ENCODE measurements at places on chromosomes 12 and 14.

DNA sequence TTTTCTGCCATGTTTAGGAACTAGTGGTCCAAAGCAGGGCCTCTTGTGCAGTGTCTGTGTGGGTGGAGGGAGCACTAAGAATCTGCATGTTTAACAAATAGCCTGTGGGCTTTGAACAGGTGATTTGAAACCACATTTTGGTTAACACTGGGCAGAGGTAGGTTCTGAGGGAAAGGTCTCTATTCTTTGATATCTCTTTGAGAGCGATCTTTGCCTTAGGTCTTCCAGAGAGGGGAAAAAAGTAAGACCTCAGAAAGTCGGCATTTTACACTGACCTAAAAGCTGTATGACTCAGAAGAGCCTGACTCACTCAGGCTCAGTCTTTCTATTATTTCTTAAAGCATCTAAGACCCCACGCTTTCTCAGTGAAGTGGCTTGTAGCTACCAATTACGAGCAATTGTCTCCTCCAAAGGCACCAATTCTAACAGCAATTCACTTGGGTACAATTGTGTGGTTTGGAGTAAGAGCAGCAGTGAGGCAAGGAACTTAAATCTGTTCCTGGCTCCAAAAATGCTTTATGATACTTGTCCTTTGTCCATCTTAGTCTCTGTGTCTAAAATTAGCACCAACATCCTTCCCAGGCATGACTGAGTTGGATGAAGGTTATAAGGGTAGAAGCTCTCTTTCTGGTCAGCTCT, 8.8 kb downstream of the EIF2B2 start:
- no peak for DNase-seq

DNA sequence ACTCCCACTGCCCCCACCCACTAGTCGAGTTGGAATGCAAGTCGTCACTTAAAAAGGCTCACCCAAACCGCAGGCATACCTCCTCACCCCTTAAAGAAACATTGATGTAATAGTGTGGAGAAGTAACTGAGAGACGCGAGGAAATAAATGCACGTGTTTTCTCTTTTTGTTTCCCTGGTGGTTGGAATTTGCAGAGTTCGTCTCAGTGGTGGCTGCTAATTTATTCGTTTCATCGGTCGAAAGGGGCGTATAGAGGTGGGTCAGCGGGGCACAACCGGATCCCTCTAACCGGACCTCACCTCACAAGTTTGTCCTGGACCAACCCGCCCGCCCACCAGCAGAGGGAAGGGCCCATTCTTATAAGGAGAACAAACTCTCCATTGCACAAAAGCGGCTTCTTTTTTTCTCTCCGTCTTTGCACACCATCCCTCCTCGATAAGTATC, 5.0 kb upstream of the NPAS3 start:
- no peak for DNase-seq

DNA sequence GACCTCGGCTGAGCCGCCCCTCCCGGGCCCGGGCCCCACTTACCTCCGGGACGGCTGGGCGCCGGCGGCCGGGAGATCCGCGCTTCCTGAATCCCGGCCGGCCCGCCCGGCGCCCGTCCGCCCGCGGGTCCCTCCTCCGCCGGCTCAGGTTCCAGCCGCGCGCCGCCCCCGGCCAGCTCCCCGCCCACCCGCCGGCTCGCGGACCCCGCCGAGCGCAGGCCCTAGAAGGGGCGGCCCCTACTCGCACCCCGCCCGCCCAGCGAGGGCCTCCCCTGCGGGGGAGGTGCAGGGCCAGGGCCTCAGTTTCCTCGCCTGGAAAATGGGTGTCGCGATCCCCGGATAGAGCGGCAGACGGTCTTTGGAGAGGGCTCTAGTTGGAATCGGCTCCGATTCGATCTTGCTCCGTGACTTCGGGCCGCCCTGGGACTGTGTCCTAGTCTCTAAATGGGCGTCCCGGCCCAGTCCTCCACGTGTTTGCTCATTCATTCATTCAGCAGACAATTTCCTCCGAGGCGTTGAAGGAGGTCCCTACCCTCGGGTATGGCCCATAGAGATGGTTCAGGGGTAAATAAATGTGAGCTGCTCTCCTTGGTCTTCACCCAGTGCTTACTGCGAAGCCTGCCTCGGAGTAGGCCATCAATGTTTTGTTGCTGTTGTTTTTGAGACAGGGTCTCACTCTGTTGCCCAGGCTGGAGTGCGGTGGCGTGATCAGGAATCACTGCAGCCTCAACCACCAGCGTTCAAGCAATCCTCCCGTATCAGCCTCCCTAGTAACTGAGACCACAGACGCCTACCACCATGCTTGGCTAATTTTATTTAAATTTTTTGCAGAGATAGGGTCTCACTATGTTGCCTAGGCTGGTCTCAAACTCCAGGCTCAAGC, at the start of gene TRPV4:
Gene TRPV4 (minus strand): TSS at position 92 of the 883 bp plus-strand sequence. CDS start 18,602 bp downstream, outside the sequence.
- DNase-seq: no peak

DNA sequence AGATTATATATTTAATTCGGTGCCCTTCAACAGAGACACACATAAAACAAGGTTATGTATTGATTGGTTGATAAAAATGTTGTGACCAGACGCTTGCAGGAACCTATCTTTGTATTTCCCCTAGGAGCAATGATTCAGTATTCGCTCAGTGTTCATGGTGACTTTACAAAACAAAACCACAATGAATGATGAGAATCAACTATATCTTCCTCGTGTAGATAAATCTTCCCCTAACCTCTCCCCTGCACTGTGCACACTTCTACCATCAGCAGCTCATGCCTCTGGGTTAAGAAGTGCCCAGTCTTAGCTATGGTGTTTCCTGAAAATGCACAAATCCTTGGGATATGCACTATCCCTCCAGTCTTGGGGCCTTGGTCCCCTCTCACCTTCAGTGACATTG, 16.3 kb downstream of the RIN3 start:
- no peak for DNase-seq

- DNase-seq: no peak
These were observed 3.9 kb downstream of the SAMD4A start for GRCh38 chr14:54570631-54571415.

GRCh38 chr14:65501328-65501727, 88.8 kb downstream of the FUT8 start:
- DNase-seq: no peak

- DNase-seq: no peak
These were observed 498.4 kb downstream of the RMST start for GRCh38 chr12:97960741-97961608.

GRCh38 chr12:89350630-89351488, 1.4 kb downstream of the DUSP6 start:
- no peak for DNase-seq

DNA sequence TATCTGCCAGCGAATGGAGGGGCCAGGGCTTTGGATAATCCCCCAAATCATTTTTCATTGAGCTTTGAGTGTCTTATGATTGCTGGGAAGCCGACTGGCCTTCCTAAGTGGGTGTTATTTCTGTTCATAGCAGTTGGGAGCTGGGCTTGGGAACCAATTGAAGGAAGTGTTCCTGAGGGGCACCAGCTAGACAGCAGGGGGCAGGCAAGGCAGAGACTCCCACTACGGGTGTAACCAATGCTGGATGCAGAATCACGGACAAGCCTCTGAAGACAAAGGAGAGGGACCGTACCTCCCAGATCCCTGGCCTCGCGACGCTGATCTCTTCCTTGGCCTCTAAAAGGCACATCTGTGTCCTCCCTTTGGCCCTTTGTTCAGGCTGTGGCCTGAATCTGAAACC, 149.0 kb upstream of the PRMT8 start:
- peak; percentile 61 for DNase-seq

DNA sequence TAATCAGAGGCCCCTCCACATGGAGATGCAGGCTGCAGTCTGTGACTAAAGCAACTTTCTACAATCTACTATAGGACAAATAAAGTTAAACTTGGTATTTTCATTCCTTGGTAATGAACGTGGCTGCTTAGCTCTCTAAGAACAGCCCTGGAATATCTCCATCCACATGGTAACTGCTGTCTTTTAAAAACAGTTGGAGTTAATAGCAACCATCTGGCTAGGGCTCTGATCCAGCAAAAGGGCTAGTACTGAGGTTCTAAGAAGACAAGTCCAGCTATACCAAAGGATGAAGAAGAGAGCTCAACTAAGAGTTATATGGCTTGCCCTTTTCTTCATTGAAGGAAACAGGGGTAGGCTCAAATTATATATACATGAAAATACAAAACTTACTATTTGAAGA, 920.1 kb downstream of the FLRT2 start:
- no peak for DNase-seq

DNA sequence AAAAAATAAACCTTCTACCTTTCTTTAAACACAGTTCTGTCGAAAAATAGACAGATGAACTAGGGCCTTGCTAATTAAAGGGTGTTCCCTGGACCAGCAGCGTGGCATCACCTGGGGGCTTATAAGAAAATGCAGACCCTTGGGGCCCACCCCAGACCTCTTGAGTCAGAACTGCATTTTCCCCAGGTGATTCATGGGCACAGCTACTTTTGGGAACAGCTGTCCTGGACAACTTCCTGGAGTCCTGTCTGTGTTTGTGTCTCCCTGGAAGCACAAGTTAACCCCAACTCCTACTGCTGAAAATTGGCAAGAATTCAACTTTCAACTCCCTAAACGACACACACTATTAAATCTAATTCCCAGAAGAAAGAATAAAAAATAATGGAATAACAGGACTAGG, 17.8 kb downstream of the FBLN5 start:
- DNase-seq: no peak

GRCh38 chr12:4447151-4447550, 1.5 kb upstream of the FGF6 start:
- DNase-seq: no peak

- no peak for DNase-seq
These were observed 379.9 kb upstream of the DCN start for GRCh38 chr12:91562476-91562875.

- no peak for DNase-seq
These were observed 39.1 kb downstream of the CORO1C start for GRCh38 chr12:108691998-108692808.

GRCh38 chr12:25970082-25970481, 11.6 kb downstream of the RASSF8 start:
- no peak for DNase-seq

DNA sequence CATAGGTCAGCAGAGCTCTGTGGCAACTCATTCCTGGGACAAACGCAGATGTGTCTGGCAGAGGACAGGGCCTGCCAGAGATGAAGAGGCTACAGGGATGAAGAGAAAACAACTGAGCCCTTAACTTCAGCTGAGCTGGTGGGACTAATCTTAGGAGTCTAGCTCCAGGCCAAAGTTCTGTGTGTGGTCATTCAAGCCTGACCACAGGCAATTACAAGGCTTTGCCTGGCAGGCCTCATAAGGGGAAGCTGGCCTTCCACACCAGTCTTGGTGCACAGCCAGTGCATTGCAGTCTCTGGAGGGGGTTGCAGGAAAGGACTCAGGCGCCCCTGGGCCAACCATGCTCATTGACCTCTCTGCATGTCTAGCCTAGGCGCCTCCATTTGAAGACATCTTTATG, 127.6 kb upstream of the DAAM1 start:
- DNase-seq: no peak

GRCh38 chr14:93281937-93282336, 50.9 kb downstream of the BTBD7 start:
- DNase-seq: no peak

DNA sequence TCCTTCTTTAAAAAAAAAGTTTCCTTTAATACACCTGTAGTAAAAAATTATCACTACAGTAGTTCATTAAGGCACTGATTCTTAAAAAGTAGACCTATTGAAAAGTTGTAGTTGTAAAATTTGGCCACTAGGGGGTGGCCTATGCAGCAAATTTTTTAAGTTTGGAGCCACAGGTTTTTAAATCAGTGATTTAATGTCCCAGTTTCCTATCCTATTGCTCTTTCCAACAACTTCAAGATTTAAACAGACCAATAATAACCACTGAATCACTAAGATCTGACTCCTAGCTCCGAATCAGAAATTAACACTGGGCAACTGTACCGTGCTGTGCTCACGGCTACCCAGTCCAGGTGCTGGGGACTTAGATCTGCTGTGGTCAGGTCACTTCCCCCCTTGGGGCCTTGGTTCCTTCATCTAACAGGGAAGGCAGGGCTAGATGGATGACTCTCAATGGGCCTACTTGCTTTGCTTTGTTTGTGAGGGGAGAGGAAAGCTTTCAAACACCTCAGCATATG, 279.3 kb downstream of the MED13L start:
- DNase-seq: no peak

DNA sequence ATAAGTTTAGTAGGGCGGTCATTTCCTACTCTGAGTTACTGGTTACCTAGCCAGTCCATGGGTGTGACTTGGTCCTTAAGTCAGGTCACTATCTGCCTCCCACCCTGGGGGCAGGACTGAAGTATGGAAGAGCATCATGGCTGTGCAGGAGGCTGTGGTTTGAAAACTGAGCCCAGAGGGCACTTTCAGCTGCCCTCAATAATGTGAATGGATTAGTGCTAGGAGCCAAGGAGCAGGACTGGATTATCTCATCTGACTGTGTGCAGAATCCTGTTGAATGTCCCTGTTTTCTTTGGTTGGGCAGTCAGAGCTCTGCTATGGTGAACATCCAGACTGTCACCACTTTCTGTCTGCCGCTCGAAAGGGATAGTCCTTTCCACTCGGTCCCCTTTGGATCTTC, 1.6 kb downstream of the ATXN7L3B start:
- no peak for DNase-seq

GRCh38 chr14:93975791-93976476, 436 bp downstream of the ASB2 start:
- DNase-seq: no peak

DNA sequence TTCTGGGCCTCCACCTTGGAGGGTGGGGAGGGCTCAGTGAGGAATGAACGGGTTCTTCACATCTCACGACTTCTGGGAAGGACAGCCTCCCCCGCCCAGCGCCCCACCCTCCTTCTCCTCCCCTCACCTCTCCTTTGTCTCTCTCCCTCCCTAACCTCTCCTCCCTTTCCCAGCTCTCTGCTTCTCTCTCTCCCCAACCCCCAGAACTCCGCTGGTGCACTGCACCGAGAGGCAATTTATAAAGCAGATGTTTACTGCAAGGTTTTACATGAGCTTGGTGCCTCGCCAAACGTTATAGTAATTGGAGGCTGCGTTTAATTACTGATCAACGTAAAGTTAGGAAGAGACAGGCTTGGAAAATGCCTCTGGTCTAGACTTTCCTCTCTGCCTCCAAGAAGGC, 42.9 kb upstream of the FAM222A start:
- no peak for DNase-seq

GRCh38 chr14:101600891-101601605, 39.8 kb downstream of the DIO3 start:
- DNase-seq: no peak
